ENCODE measurements at places on chromosomes 13 and 19.

DNA sequence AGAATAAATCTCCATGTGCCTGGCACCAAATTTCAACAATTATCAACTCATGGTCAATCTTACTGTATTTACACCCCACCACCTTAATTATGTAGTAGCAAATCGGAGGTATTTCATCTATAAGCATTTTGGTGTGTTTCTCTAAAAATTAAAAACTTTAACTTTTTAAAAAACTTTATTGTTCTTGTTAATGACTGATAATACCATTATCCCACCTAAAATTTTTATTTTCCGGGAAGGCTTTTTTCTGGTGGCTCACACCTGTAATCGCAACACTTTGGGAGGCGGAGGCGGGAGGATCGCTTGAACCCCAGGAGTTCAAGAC, 453 bp upstream of the PDCD2L start:
- no peak for DNase-seq

- no peak for DNase-seq
Measured at GRCh38 chr13:31556376-31556775, 182.9 kb upstream of the RXFP2 start.

DNA sequence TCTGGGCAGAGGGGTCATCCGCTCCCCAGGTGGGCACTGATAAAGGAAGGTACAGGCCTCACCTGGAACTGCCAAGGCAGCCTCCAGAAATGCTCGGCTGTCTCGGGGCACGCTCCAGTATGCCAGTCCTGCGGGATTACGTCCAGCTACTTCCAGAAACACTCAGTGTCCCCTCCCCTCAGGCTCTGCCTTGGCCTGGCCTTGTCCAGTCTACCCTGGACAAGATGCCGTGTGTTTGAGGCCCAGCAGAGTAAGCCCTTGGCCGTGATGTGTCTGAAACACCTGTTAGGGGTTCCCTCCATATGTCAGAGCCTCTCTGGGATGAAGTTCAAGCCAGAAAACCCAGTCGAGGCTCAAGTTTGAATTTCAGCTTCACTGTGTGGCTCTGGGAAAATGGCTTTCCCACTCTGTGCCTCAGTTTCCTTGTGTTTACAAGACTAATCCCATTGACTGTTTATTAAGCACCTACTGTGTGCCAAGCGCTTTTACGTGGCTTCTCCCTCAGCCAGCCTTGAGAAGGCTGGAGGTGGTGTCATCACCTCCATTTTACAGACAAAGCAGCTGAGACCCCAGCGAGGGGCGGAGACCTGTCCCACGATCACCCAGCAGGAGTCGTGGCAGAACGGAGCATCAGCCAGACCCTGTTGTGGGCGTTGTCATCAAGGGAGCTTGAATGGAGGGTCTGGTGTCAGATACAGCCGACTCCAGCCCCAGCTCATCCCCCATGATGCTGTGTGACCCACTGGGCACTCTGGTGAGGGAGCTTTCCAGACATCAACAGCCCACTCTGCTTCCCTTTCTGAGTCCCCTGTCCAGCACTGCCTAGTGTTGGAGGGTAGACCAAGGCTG, 2.0 kb upstream of the PIK3R2 start:
- DNase-seq, result no peak

GRCh38 chr13:33497146-33497845, 211.7 kb upstream of the STARD13 start:
- no peak for DNase-seq

DNA sequence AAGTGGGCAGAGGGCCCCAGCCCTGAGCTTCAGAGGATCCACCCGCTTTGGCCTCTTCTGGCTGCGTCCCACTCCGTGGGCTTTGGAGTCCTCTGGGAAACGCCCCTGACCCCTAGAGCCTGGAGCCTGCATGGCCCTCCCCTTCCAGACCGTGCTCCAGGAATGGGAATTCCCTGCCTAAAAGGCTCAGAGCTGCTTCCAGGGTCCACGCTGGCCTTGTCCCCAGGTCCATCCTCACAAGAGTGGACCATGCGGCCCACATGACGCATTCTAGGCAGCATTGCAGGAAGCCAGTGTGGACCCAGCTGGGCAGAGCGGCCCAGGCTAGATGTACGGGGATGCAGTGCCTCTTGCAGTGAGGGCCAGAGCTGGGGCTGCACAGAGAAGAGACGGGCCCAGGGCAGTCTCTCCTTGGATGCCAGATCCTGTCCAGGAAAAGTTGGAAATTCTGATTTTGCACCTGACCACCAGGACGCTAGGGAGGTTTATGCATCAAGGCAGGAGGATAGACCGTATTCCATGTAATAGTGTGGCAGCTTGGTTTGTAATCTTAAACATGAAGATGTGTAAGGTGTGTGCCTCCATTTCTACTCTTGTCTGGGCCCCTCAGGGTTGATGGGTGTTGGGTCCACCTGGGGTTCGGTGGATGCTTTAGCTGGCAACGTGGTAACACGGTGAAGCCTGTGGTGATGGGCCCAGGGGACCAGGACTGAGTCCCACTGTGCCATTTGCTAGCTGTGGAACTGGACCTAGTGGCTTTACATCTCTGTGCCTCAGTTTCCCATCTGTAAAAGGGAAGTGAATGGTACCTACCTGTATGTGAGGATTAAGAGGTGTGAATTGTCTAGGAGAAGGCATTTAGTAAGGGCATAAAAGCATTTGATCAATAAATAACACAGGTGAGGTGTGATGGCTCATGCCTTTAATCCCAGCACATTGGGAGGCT, 14.8 kb upstream of the FXYD3 start:
- DNase-seq, result no peak

DNA sequence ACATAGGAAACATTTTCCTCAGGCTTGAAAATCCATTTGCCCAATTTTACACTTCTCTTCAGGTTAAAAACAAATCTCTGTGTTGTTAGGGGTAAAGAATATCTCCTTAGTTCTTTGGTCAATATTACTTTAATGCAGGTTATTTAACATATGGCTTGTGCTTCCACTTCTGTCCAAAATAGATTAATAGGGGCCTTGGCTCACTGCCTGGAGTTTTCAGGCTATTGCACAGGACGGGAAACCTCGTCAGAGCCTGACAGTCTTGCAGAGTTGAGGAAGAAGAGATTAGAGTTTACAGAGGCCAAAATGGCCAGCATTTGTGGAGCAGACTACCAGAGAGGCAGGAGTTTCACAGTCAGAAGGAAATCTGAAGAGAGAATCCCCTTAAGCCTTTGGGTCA, 863.9 kb upstream of the GPC6 start:
- DNase-seq, result no peak

GRCh38 chr19:30667746-30668145, 295.6 kb downstream of the ZNF536 start:
- DNase-seq, result no peak

- DNase-seq, result no peak
Measured at GRCh38 chr19:42017040-42017439, 23.0 kb upstream of the ATP1A3 start.

DNA sequence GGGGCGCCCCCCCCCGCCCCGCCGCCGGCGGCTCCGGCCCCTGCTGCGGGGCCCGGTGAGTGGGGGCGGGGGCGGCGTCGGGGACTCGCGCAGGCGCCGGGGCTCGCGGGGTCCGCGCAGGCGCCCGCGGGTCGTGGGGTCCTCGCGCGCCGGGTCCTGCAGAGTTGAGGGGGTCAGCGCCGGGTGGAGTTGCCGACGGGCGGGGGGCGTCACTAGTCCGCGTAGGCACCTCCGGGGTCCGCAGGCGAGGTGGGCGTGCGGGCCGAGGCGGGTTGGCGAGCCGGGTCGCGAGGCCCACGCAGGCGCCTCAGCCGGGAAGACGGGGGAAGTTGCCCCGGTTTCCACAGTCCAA, 365 bp downstream of the PPP6R1 start:
- no peak for DNase-seq

- no peak for DNase-seq
Measured at GRCh38 chr13:96984051-96984508, 10.2 kb downstream of the OXGR1 start.

DNA sequence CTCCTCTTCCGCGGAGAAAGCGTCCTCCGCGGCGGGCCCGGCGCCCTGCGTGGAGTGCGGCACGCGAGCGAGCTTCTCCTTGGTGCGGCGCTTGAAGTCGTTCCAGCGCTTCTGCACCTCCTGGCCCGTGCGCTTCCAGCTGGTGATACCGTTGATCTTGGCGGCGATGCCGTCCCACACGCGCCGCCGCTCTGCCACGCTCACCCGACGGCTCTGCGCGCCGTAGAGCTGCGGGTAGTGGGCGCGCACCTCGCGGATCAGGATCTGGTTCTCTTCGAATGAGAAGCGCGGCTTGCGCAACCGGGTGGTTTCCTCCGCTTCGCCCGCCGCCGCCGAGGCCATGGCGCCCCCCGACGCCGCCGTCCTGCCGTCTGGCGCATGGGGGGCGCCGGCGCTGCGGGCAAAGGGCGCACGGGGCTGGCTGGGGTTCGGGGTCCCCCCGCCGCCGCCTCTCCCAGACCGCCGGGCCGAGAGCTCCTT, 941 bp downstream of the MYPOP start:
- no peak for DNase-seq
